Stimulated activated naive CD8-positive, alpha-beta T cell treated with anti-CD3 and anti-CD28 coated beads, Interleukin-15, amount 100 ng/mL, for 72 hours (primary cell): ENCODE measurements at places on chromosomes 4 and X.
A peak's percentile ranks its signal among the peaks of the same experiment; 100 is the strongest.

- no peak for DNase-seq
These were observed 132.1 kb downstream of the SPRY1 start for GRCh38 chr4:123528501-123529277.

- no peak for DNase-seq
These were observed 16.7 kb downstream of the ATP5ME start for GRCh38 chr4:657338-657833.

DNA sequence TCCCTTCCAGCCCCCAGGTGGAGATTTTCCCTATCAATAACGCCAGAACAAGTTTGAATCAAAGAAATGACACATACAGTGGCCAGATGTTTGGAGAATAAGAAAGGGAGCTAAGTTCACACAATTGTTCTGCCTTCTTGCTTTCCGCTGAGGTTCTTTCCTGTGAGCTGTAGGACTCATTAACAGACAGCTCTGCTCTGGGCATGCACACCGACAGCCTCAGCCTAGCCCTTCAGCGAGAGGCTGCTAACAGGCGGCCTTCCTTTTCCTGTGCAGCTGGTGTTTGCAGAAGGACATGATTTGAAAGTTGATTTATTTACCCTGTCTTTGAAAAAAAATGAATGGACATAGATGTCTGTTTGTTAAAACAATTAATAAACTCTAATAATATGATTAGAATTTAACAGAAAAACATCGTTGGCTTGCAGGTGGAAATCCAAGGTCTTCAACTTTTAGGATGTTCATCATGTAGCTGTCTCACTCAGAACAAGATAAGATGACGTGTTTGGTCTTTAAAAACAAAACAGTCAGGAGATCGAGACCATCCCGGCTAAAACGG is 183.3 kb downstream of the KDR start:
- peak; percentile 27 for DNase-seq

GRCh38 chrX:50913520-50913919 is 3.0 kb downstream of the BMP15 start:
- no peak for DNase-seq

DNA sequence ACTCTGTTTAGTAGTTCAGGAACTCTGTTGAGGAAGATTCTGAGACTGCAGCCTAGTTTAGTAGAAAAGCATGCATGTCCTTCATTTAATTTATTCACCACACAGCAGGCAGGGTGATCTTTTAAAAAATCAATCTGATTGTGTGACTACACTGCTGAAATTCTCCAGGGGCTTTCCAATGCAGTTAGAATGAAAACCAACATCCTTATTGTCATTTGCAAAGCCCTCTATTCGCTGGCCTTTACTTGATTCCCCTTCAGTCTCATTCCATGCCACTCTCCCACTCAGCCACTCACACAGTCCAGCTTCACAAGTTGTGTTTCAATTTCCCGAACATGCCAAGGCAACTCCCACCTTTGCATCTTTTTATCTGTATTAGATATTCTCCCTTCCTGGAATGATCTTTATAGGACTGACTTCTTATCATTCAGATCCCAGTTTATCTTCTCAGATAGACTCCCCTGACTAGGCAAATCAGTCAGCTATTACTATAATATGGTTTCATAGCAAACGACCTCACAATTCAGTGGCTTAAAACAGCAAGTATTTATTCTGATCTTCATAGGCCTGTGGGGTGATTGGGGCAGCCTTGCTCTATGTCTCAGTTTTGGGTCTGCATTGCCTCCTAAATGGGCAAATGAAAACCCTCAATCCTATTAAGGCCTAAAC is 21.3 kb upstream of the FTHL17 start:
- no peak for DNase-seq

DNA sequence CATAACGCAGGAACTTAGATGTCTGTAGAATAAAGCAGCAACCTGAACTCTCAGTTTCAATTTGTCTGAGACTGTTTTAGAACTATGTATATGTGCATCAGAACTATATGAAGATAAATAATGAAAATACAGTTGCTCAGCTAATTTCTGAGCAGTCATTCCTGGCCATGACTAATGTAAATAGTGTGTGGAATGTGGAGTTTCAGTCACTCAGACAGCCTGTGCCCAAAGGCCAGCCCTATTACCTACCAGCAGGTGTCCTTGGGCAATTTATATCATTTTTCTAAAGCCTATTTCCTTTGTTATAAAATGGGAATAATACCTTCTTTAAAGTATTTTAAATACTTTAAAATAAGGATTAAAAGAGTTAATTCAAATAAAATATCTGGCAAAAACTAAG is 56.0 kb upstream of the RELL1 start:
- no peak for DNase-seq

- DNase-seq: no peak
These were observed 27.9 kb downstream of the FGF13 start for GRCh38 chrX:138683600-138683999.

DNA sequence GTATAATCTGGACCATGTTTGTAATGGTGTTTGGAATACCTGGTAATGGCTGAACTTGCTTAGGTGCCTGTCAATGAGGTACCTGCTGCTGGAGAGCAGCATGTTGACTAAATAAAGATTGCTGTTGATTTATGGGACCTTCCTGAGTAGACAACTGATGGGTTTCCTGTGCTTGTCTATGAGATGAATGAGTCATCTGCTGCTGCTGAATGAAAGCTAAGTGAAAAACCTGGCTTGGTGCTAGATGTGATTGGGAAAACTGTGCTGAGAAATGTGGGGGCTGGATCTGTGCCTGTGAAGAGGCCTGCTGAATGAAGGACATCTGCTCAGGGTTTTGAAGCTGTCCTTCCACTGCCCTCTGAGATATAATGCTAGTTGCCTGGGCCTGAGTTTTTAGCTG is 69.6 kb downstream of the WNK3 start:
- DNase-seq: no peak

GRCh38 chr4:26074712-26075430 is 160.9 kb downstream of the SMIM20 start:
- DNase-seq: peak; percentile 65

DNA sequence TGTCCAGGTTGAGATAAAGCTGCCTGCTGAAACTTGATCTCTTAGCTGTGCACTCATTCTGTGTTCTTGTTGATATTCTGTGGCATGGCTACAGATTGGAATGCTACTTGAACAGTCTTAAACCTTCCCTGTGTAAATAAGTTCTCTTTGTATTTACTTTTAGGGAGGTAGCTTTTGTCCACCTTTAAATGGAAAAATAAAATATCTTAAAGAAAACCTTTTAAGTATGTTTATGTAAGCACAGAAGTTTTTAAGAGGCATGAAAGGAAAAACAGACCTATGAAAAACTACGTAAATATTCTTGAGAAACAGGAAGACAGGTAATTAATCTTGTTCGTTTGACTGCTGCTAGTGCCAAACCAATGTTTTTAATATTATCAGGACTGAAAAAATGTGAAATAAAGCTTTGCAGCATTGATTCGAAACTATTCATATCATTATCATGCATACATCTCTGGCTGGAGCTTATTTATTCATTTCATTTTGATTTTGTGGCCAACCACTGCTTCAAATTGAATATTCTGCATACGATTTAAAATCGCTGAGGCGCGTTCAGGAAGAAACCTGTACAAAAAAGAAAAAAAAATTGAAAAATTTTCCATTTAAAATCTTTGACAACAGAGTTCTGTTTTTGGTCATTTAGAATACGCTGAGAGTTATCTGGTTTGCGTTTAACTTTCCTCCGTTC is 17.8 kb downstream of the HSD17B13 start:
- DNase-seq: no peak

DNA sequence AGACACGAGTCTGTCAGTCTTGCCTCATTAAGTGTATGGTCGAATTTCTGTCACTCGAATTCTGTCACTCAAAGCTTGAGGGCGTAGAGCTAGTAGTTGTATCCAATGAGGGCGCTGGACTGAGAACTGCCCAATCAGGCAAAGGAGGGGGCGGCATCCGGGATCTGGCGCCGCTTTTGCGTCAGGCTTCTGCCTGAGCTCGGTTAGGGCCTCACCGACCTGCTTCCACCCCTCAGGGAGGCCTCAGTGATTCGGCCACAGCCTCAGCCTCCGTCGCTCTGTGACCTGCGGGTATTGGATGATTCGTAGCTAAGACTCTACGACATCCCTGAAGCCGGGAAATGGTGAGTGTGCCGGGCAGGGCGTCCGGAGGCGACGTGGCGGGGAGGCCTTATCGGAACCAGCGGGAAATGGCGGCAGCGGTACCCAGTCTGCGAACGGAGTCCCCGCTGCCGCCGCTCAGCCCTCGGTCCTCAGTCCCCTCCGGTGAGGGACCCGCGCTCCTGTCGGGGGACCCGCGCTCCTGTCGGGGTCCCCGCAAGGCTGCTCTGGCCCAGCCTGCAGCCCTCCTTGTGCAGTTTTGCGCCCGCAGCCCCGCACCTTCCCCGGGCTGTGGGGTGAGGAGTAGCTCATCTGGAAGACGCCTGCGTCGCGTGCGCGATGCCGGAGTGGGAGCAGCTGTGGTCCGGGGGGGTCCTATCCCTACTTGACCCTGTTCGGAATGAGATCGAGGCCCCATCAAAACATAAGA is 88.3 kb downstream of the ZNF718 start:
- peak; percentile 36 for DNase-seq

GRCh38 chrX:39705290-39705689 is 392.5 kb downstream of the BCOR start:
- no peak for DNase-seq

DNA sequence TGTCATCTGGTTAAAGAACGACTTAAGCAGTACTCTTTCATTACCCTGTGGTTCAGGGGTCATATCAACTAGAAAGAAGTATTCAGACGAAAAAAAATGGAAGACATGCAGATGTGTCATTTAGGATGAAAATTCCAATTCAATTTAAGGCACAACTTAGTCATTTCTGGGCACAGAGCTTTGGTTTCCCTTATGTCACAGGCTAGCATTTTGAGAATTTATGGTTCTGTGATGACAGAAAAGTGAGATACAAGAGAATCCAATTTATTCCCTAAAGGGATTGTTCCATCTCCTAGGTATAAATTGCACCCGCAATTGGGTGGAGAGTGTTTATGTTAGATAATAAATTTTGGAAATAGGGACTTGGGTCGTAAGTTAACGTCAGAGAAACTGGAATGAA is 306.6 kb downstream of the STK32B start:
- DNase-seq: no peak

GRCh38 chrX:16671005-16671404 is 21.0 kb downstream of the S100G start:
- DNase-seq: no peak

- DNase-seq: no peak
These were observed 232.5 kb downstream of the ARHGAP10 start for GRCh38 chr4:147964266-147964880.

- DNase-seq: no peak
These were observed 61.9 kb downstream of the ARHGAP10 start for GRCh38 chr4:147793569-147794313.

- no peak for DNase-seq
These were observed 230.8 kb downstream of the PCDH10 start for GRCh38 chr4:133379681-133380438.

- DNase-seq: no peak
These were observed 56.4 kb upstream of the HHIP start for GRCh38 chr4:144589512-144589911.

GRCh38 chr4:145935253-145936141 is 3.1 kb downstream of the ZNF827 start:
- peak; percentile 41 for DNase-seq

DNA sequence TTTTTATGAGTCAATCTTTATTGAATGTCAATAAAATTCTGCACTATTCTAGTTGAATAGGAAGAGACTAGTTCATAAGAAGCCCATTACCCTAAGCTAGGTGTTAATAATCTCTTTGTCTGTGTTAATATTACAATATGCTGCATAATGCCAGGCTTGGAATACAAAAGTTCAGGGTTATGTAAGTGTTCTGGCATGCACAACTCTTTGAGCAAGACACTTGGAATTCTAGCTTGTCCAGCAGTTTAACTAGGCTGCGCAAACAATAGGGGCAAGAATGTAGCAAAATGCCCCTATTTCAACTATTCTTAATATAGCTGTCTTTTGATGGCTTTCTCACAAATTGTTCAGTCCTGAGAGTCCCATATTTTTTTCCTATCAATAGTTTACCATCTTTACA is 31.3 kb upstream of the ETNPPL start:
- no peak for DNase-seq

DNA sequence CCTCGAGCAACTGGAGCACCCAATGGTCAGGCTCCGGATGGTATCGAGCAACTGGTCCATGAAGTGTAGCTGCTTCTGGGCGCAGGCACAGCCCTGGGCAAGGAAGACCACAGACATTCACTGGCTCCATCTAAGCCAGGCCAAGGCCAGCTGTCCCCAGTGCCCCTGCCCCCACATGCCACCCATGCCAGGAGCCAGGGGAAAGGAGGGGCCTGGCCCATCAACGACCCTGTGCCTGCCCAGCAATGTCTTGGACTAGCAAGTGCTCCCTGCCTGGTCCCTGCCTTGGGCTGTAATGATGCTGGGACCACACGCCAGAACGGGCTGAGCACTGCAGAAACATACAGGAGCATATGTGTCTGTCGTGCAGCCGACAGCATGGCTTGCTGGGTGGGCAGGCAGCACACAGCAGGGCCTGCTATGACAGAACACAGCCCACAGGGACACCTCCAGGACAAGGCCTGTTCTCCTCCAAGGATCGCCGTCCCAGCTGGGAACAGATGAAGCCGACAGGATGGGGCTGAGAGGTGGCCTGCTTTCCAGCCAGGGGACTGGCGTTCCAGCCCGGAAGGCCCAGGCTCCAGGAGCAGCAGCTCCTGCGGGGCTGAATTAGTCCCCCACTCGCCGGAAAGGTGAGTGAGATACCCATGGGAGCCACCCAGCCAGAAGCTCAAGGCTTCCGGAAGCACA is 11.4 kb upstream of the TREX2 start:
- no peak for DNase-seq

DNA sequence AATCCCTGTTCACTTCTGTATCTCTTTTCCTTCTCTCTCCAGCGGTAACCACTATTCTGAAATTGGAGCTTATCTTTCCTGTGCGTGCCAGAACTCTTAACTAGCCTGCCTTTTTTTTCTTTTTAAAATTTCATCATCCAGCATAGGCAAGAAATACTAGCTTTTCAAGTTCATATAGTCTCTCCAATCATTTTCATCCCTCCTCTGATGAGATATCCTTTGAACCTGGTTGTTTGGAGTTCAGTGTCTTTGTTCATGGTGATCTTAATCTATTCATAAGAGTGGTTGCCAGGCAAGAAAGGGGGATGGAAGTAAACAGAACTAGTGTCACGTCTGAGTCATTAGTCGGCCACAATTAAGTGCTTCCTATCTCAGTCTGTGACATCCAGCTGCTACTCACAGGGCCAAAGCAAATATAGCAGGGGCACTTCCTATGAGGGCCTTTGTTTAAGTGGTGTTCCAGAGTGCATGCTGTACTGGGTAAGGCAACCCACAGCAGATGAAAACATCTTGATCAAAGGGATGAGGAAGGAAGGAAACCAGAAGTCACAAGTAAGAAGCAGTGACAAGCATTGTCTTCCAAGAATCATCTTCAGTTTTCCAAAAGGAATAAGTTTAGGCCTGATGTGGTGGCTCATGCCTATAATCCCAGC is 56.4 kb upstream of the XIAP start:
- peak; percentile 18 for DNase-seq
